ENCODE measurements at places on chromosomes 13 and 19. TPM values are rescaled to one million over a fixed set of nuclear protein-coding genes. Genes with fewer than 3 reads are reported as not detected.

Gene A1BG
- polyA plus RNA-seq, result 34.3 TPM

Gene ACER1
- polyA plus RNA-seq, result not detected

Gene KCNN1
- not detected for polyA plus RNA-seq

Gene KPTN
- polyA plus RNA-seq, result 9.6 TPM

Gene KANK3
- not detected for polyA plus RNA-seq

Gene ATP8A2
- 0.05 TPM for polyA plus RNA-seq

Gene NCAN
- polyA plus RNA-seq, result not detected

Gene ENOX1
- 2.4 TPM for polyA plus RNA-seq
